Stimulated activated CD4-positive, alpha-beta T cell treated with anti-CD3 and anti-CD28 coated beads, Interleukin-12 subunit alpha, Interleukin-12 subunit beta, amount 100 ng/mL, for 24 hours (primary cell): ENCODE measurements at places on chromosomes 11 and 22.

DNA sequence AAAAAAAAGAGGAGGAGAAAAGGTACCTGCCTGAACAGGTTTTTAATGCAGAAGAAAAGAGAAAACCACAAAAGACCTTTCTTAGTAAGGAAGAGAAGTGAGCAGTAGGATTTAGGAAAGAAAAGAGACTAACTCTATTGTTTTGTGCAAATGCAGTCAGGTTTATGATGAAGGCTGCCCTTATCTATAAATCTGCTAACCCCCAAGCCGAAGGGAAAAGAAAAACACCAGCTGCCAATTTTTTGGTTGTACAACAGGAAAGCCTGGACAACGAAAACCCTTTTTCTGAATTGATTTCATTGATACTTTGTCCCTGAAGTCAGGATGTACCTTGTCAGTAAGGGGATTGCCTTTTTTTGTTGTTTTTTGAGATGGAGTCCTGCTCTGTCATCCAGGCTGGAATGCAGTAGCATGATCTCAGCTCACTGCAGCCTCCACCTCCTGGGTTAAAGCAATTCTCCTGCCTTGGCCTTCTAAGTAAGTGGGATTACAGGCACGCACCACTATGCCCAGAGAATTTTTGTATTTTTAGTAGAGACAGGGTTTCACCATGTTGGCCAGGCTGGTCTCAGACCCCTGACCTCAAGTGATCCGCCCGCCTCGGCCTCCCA is 21.2 kb downstream of the POLD4 start:
- no peak for DNase-seq

- DNase-seq = no peak
Measured at GRCh38 chr11:36023922-36024321, 80.1 kb downstream of the LDLRAD3 start.

DNA sequence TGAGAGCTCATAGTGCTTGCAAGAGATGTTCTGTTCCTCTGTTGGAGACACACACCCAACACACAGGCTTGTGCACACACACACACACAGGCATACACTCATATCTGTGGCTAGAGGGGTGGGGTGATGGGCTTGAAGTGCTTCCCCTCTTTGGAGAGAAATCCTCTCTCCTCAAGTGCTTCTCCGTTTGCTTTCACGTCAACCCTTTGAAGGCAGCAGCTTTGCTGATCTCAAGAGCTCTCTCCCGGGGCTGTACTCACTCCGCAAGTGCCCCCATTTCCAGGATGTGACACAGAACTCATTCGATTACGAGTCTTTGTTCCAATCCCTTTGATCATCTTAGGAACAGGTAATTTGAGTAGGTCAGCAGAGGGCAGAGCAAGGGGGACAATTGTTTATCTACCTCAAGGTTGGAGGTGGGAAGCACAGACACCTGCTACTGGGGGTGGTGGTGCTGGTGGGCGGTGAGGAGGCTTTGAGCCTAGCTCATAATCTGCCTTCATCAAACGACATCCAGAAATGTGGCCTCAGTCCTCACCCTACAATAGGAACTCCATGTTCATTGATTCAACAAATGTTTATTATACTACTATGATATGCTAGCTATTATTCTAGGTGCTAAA is 529.8 kb upstream of the CADM1 start:
- DNase-seq = no peak

DNA sequence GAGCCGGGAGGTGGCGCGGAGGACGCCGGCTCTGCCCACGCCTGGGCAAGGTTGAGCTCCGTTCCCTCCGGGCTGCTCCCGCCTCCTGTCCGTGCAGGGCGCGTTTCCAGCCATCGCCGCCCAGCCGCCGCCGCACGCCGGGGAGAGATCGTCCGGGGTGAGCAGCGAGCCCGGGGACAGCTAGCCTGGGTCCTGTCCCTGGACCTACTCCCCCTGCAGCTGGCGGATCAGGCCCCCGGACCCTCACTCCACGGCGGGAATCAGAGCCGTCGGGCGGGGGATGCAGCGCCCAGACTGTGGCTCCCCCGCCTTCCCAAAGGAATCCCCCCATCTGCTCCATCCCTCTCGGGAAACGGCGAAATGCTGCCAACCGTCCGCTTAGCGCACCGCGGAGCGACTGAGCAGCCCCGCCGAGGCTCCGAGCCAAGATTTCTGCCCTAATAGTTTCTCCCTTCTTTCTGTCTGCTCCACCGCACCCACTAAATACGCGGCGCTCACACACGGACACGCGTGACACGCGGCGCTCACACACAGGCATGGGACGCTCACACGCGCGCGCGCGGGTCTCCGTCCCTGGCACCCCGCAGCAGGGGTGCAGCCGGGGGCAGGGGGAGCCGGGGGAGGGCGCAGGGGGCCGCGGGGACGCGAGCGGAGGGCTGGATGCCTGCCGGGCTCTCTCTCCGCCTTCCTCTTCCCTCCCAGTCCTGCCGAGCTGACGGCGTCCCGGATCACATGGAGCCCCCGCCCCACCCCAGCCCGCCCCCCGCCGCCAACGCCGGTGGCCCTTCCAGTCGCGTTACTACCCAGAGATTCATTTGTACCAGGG is at the start of gene KCNJ5:
Gene KCNJ5 (plus strand): TSS at position 814 of the 826 bp plus-strand sequence. CDS start 19,918 bp downstream, outside the sequence.
- no peak for DNase-seq

GRCh38 chr11:101583251-101584128 is at the start of gene TRPC6:
Gene TRPC6 (minus strand): TSS chr11:101584007. CDS start chr11:101583503, 504 bp downstream.
- DNase-seq = no peak

DNA sequence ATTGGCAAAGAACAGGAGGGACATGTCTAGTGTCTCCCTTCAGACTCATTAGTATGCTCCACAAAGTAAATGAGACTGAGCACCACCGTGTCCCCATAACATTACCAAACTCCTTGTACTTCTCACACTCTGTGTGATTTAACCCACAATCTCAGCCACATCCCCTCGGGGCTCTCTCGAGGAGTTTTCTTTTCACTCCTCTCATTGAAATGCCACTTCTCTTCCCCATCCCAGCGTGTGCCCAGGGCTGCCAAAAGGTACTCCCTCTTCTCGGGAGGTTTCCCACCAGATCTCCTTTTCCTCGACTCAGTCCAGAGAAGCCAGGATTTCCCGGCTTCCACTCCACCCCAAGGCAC is 1.1 kb downstream of the RBFOX2 start:
- no peak for DNase-seq

GRCh38 chr11:61472282-61472681 is 36.3 kb upstream of the LRRC10B start:
- no peak for DNase-seq

GRCh38 chr11:77126861-77127234 is 1.2 kb upstream of the MYO7A start:
- no peak for DNase-seq

DNA sequence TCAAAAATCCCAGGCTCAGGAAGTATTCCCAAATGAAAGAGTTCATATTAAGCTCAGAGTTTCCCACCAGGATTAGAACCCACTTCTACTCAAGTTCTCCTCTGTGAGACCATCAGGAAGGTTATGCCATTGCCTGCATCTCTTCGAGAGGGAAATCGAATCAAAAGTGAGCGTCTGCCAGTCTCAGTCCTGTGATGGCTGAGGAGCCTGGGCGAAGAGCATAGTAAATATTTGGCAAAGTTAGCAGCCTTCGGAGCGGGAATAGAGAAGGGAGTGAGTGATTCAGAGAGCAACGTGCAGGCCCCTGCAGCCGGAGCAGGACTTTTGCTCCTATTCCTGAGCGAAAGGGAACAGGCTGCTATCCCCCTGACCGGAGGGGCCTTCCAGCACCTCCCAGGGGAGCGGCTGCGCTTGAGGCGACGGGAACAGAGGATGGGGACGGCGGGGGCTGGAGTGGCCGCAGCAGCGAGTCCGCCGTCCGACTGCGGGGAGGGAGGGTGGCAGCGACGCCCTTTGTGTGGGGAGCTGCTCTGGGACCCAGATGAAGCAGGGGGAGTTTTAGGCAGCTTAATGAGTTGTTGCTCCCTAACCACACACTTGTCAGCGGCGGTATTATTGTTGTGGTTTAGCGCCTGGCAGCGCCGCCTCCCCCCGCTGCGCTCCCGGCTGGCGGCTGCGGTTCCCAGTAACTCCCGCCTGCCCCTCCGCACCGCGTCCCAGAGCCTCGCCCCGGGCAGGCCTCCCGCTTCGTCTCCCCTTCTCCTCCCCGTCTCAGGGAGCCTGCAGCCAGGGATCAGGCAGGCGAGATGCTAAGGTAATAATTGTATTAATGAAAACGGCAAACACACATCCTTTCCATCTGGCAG is 21.7 kb upstream of the NRGN start:
- DNase-seq = no peak

DNA sequence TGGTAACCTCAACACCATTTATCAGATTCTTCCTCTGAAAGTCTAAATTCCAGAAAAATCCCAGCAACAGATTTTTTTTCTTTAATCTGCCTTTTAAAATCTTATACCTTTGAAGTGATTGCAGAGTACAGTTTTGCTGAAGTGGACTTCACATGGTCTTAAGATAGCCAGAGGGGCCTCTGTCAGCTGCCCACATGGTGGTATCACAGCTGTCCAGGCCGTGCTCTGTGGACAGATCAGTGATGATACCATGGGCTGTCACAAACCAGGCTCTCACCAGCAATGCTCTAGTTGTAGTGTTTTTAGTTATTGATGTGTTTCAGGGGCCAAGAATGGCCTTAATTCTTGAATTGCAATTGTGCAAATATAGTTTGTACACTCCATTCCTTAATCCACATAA is 44.0 kb downstream of the PARVA start:
- no peak for DNase-seq

GRCh38 chr11:12184699-12185098 is 74.3 kb downstream of the MICAL2 start:
- DNase-seq = no peak

GRCh38 chr11:102886999-102887398 is 12.2 kb upstream of the MMP12 start:
- DNase-seq = no peak

GRCh38 chr11:88501541-88501940 is 164.0 kb upstream of the CTSC start:
- no peak for DNase-seq

DNA sequence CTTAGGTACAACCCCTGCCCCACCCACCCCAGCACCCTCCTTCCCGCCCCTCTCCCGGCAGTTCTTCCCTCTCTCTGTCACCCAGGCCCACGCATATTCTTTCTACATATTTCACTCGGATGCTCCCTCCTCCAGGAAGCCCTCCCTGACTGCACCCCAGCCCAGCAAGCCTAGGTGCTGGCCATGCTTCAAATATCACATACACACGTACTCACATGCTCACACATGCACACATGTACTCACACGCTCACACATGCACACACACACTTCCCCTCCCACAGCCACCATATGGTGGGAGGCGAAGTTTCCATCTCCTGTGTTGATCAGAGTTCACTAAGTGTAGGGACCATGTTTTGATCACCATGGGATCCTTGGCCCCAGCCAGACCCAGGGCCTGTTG is 90.4 kb downstream of the WNT7B start:
- DNase-seq = no peak

DNA sequence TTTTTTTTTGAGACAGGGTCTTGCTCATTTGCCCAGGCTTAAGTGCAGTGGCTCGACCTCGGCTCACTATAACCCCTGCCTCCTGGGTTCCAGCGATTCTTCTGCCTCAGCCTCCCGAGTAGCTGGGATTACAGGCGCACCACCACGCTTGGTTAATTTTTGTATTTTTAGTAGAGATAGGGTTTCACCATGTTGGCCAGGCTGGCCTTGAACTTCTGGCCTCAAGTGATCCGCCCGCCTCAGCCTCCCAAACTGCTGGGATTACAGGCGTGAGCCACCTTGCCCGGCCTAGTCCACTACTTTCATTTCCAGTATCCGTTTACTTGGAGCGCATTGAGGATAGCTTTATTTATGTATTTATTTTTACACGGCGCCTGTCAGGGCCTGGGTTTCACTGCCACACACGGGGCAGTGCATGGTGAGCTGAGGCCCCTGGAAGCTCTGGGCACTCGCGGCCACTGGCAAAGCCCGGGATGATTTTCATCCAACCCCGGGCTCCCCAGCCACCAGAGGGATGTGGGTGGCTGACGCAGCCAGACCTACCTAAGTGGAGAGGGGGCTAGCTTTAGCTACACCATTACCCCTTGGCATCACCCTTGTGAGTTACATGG is 6.1 kb upstream of the MCAM start:
- DNase-seq = no peak

DNA sequence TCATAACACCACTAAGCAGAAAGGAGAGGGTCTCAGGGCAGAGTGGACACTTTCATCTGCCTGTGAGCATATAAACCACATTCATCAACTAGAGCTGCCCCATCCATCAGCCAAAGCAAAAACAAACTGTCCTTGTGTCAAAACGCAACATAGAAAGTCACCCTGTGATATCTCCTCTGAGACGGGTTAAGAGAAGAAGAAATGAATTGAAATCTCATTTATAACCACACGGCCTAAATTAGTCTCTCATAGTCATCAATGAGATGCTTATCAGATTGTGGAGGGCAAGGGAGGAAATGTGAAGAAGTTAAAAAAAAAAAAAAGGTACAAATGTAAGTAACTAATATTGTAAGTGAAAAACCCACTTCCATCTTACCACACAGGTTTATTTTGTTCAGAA is 75.7 kb downstream of the SIK3 start:
- no peak for DNase-seq

GRCh38 chr11:16786131-16786530 is 47.7 kb downstream of the C11orf58 start:
- DNase-seq = no peak

DNA sequence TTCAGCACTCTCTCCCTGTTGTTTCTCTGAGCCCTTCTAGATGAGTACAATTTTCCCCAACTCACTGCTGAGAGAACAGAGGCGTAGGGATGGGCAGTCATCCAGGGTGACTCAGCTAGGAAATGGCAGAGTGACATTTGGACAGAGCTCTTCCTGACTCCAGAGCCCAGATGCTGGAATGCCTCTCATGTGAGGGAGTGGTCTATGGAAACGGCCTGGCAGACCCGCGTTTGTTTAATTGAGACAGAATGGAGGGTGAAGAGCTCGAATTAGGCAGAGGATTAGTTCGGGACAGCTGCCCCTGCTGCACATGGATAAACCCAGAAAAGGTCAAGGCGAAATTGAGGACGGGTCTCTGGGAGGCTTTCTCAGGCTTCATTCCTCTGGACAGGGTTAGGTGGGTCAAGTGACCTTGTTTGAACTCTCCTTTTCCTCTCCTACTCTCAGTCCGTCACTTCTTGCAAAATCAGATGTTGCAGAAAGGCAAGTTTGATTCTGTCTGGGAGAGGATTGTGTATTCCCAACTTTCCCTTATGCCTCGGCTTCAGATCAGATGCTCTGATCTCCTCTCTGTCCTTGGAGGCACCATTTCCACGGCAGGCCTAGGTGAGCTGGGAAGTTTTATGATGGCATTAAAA is 7.6 kb upstream of the LMO2 start:
- no peak for DNase-seq

GRCh38 chr11:12329797-12330196 is 47.6 kb upstream of the PARVA start:
- DNase-seq = no peak

- no peak for DNase-seq
Measured at GRCh38 chr11:20355221-20356219, 8.0 kb upstream of the HTATIP2 start.

GRCh38 chr11:92751594-92751993 is 217.9 kb upstream of the MTNR1B start:
- no peak for DNase-seq
